ENCODE measurements at places on chromosomes 4 and X.

DNA sequence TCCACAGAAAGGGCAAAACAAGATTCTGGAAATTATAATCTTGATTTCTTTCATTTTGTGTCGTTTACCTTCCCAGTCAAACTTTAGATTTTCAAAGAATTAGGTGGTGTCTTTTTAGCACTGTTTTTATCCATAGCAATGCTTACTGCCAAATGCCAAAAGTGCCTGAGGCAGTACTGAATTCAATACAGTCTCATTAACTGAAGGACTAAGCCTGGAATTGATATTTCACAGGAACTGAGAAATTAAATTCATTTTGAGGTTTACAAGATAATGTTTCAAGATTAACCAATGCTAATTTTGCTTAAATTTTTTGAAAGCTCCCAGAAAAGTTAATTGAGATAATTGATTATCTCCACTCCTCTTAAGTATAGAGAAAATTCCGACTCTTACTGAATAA is 68.8 kb upstream of the ARHGAP24 start:
- DNase-seq, result no peak

DNA sequence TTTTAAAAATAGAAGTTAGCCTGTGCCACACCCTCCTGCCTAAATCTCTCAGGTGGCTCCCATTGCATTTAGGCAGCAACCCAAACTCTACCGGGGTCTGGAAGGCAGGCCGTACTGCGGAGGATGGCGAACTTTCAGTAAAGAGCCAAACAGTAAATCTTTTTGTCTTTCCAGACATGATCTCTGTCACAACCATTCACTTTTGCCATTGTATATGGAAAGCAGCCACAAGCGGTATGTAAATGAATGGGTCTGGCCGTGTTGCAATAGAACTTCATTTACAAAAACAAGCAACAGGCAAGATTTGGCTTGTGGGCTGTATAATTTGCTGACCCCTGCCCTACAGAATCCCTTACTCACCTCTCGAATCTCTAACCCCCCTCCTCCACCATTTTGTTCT is 3.3 kb downstream of the RADX start:
- DNase-seq, result no peak

DNA sequence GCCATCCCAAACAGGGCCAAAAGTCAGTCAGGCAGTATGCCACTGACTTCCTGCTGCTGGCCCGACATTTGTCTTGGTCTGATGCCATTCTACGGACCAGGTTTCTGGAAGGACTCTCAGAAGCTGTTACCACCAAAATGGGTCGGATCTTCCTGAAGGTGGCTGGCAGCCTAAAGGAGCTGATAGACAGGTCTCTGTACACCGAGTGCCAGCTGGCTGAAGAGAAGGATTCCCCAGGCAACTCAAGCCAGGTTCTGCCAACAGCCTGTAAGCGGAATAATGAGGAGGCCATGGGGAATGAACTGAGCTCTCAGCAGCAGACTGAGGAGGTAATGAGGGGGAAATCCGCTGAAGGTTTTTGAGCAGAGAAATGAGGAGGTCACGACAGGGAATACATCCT is 95.7 kb downstream of the RTL9 start:
- DNase-seq, result no peak

- DNase-seq, result no peak
Observed at GRCh38 chr4:185665655-185666054, 130.3 kb upstream of the PDLIM3 start.

- no peak for DNase-seq
Observed at GRCh38 chr4:162560073-162560472, 396.3 kb upstream of the FSTL5 start.

DNA sequence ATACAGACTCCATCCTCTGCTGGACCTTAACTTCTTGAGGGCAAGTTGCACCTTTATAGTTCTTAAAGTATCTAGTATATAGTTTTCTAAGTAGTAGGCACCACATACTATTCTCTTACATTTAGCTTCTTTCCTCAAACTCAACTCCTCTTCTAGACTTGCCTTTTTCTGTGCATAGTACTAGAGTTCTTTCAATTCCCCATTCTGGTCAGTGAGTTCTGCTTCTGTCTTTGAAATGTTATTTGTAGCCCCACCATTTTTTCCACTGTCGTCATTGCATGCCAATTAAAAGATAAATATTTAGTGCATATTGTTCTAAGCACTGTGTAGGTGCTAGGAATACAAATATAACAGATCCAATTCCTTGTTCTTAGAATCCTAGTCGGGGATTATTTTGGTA is 31.6 kb downstream of the CDKL5 start:
- no peak for DNase-seq

GRCh38 chr4:54085284-54085683 is 14.7 kb upstream of the GSX2 start:
- no peak for DNase-seq

- no peak for DNase-seq
Observed at GRCh38 chrX:85922821-85923220, 124.5 kb downstream of the CHM start.

DNA sequence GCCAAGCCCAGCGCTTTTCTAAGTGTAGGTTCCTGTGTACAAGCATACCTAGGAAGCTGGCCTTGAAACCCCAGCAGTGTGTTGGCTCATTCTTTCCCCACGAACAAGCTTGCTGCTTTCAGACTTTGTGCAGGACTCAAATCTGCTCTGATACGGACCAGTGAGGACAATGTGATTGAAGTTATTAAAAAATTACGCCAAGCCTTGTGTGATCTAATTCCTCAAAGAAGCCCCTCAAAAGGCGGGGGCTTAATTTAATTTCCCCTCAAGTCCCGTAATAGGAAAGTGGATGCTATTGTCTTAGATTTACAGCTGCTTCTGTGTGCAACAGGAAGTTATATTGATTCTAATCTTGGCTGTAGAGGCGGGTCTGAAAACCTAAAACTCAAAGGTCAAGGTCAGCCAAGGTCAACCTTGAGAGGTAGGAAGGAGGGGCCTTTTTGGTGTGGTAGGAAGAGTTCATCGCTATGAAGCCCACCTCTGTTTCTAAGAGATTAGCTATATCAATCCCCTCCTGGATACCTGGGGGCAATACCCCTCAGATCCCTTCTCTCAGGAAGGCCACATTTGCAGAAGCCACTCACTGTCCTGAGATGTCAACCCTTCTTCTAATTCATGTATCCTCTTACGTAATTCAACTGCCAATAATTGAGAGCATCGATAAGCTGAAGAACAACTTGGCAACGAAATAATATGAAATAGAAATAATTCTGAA is 45.1 kb downstream of the TBC1D9 start:
- no peak for DNase-seq

DNA sequence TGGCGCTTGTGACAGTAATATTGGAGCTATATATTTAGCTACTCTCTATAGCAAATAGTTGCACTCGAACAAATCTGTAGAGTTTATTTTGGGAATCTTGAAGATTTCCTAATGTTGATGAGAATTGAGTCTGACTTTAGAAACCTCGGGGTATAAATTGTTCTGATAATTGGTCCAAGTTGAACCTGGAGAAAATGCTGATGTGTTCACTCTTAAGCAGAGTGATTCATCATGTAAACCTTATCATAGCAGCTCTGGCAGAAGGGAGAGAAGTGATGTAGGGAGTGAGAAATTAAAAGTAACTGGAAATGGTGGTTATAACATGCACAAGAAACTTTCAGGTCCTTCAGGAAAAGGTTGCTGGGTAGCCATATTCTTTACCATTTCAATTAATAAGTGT is 16.4 kb upstream of the SLC4A4 start:
- no peak for DNase-seq

DNA sequence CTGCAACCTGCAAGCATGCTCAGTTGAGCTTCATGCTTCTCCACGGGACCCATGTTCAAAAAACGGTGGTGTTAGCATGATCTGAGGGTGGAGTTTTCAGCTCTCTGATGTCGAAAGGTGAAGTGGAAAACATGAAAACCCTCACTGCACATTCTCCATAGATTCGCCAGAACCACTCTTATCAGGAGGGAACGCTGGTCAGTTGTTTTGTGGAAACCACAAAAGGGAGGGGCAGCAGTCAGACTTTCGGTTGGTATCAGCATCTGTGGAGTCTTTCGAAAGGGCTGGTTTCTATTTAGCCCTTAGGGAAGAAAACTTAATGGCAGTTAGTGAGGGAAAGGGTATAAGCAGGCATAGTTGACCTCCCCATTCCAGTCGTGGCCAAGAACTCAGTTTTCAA is 12.6 kb downstream of the PPA2 start:
- no peak for DNase-seq

GRCh38 chrX:130184857-130185256 is 13.1 kb downstream of the RAB33A start:
- no peak for DNase-seq

- DNase-seq, result peak; percentile 1
Observed at GRCh38 chrX:103791228-103791627, 14.6 kb downstream of the PLP1 start.

GRCh38 chr4:119623025-119623424 is 5.6 kb downstream of the PDE5A start:
- DNase-seq, result no peak

DNA sequence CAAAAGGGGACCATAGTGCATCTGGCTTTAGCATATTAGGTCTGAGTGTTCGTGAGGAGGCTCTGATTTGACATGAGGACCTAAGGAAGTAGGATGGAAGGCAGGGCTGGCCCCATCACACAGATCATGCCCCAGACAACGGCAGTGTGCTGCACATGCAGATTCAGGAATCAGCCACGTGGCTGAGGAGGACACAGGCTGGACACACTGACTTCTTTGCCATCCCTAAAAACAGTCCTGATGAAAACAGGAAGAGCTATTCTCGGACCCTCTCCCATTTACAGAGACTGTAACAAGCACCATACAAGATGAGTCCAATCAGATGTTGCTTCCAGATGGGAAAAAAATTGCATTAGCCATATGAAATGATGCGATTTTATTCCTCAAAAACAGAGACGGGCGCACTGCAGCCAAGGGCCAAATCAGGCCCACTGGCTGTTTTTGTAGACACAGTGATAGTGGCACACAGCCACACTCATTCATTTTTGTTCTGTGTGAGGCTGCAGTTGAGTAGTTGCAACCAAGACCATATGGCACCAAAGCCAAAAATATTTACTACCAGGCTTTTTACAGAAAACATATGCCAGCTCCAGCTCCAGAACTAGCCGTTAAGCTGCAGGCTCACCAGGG is 41.0 kb downstream of the ACSL1 start:
- DNase-seq, result no peak

DNA sequence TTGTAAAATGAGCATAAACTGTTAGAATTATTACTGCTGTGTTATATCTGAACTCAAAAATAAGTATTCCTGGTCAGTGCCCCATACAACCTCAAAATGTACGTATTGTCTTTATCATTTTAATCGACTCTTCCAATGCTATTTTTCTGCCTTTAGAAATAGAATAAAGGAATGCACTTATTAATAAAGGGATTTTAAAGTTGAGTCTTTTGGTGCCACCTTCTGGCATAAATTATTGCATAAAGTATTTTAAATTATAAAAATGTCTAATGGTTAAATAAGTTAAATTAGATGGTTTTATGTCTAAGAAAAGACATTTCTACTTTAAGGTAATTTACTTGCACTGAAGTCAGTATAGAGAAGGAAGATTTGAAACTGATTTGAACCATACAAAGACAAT is 424.0 kb upstream of the NDST4 start:
- no peak for DNase-seq

GRCh38 chr4:74535512-74535911 is 90.6 kb downstream of the AREG start:
- no peak for DNase-seq

- DNase-seq, result no peak
Observed at GRCh38 chr4:89496851-89497250, 189.3 kb upstream of the GPRIN3 start.

DNA sequence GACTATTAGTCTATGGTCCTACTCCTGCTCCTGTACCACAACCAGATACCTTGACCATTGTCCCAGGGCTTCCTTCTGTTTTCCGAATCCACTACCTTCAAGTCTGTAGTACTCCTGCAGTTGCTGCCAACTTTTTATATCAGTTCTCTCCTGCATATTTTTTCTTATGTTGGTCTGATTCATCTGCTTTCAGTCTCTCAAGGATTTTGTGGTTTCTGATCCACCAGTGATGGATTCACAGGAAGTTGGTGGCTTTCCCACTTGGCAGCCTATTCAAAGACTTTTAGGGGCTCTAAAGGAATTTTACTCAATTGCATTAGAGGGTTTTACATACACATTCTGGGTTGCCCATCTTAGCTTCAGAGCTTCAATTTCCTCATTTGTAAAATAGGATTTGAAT is 23.6 kb downstream of the KIF4A start:
- DNase-seq, result no peak

- no peak for DNase-seq
Observed at GRCh38 chr4:127533028-127533700, 99.6 kb upstream of the INTU start.

- DNase-seq, result no peak
Observed at GRCh38 chr4:45629717-45630116, 494.1 kb downstream of the GABRG1 start.

DNA sequence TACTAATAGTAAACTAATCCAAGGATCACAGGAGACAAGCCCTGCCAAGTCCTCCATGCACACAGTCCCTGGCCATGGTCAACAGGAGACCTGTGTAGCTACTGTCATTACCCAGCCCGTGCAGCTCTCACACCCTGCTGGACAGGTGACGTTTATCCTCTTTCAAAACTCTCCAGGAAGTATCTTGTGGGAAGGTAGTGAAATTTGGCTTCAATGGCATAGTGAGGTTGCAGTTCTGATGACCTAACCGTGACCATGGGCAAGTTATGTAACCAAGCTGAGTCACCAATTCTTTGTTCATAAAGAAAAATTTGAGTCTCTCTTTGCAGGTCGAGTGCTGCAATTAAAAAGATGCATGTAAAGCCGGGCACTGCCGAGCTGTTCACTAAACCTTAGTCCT is 11.3 kb upstream of the SLC2A9 start:
- DNase-seq, result no peak

DNA sequence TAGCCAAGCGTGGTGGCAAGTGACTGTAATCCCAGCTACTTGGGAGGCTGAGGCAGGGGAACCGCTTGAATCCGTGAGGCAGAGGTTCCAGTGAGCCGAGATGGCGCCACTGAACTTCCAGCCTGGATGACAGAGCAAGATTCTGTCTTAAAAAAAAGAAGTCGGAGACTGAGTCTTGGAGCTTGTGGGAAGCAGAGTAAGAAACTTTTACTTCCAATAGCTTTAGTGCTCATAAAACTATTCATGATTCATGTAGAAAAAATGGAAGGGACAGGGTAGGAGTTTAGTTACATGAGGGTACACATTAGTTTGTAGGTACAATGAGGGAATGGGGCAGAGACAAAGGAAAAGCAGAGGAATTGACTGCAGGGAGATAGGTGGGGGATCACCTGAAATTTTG is 19.3 kb downstream of the RAP2C start:
- no peak for DNase-seq

All from cortex of kidney (tissue), 1 donor.